Cerebellum (tissue), 4 donors: ENCODE measurements at places on chromosomes 12 and 14. TPM values are rescaled to one million over a fixed set of nuclear protein-coding genes. Genes with fewer than 3 reads are reported as not detected.

DNA sequence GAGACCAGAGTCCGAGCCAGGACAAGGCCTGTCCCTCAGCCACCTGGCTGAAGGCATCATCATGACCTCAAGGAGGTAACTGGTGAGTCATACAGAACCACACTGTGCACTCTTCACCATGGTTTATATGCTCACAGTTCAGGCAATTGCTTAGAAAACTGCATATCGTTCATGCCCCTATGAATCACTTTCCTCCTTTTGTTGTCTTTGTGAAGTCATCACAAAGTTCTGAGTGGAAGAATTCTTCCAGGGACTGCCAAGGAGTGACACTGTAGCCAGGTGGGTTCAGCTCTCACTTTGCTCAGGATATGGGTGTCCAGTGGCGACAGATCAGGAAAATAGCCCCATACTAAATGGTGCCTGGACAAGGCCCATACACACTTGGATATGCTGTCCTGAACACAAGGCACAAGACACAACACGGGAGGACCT, 92.5 kb downstream of the DPF3 start:
- DNase-seq: peak; percentile 69

- peak; percentile 60 for DNase-seq
Measured at GRCh38 chr12:124053851-124054250, 80.8 kb downstream of the ZNF664 start.

DNA sequence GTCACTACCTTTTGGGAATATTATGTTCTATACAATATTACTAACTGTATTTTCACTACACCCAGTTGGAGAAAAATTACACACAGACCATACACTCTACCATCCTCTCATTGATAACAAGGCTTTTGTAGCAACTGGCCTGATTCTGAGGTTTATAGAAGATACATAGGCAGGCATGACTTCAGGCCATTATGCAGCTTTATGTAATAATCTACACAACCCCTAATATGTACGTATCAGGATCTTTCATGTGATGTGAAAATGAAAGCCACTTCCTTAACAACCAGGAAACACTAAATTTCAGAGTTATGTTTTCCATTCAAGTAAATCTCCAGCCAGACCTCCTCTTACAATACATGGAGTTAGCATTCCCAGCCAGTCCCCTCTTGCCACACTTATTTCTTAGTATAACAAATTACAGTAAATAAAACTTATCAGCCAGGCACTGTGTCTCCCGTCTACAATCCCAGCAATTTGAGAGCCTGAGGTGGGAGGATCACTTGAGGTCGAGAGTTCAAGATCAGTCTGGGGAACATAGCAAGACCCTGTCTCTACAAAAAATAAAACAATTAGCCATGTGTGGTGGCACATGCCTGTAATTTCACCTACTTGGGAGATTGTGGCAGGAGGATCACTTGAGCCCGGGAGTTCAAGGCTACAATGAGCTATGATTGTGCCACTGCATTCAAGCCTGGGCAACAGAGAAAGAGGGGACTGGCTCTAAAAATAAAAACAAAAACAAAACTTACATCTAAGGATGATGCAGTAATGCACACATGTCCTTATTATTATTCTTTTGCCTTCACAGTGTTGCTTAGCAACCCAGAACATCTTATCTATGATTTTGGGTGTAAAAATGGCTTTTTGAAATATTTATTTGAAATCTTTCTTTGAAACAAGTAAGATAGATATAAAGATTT, 10.4 kb upstream of the OSBPL8 start:
- DNase-seq: no peak

- no peak for DNase-seq
Measured at GRCh38 chr14:102902523-102903247, 19.8 kb upstream of the AMN start.

DNA sequence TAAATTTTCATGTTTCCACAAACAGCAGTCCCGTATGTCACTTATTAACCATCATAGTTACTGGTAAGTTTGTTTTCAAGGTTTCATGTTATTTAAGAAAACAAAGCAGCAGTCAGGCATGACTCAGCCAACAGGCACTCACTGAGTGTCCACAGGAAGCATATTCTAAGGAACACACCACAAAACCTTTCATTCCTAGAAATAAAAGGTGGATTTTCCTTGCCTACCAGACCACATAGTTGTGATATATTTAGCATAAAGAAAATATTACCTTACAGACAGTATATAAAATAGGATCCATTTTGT, 143.3 kb upstream of the AVPR1A start:
- no peak for DNase-seq

DNA sequence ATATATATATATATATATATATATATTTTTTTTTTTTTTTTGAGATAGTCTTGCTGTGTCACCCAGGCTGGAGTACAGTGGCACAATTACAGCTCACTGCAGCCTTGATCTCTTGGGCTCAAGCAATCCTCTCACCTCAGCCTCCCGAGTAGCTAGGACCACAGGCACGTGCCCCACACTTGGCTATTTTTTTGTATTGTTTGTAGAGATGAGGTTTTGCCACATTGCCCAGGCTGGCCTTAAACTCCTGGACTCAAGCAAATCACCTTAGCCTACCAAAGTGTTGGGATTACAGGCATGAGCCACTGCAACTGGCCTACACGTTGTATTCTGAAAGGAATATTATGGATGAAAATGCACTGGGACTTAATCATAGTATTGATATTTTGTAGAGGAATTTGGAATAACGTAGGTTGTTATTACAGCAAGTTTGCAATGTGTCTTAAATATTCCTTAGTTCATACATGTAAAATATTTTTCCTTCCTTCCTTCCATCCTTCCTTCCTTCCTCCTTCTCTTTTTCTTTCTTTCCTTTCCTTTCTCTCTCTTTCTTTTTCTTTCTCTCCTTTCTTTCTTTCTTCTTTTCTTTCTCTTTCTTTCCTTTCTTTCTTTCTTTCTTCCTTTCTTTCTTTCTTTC, 862 bp downstream of the KLRB1 start:
- DNase-seq: no peak

- DNase-seq: no peak
Measured at GRCh38 chr12:46503637-46504175, 131.1 kb upstream of the SLC38A2 start.

DNA sequence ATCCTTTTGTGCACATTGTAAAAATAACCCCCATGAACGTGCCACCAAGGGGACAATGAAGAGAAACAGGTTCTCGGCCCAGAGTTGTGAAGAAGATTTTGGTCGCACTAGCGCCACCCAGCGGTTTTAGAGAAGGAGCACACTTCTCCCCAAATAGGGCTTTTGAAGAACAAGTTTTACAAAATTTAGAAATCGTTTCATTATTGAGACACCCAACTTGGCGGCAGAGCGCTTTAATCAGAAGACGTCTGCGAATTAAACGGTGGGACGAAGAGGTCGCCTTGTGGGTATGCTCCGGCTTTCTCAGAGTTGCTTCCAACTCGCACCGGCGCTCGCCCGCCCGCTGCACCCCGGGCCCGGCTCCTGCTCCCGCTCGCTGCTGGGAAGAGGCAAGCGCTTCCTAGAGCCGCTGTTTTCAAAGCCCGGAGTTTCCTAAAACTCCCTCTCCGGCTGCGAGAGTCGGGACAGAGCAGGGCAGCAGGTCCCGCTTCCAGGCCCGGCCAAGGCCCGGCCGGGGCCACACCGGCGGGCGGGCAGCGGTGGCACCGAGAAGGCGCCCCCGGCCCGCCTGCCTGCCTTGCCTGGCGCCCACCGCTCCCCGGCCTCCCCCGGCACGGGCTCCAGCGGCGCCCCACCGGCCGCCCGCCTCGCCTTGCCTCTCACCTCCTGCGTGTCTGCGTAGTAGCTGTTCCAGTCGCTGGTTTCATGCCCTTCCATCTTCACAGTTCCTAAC, 645 bp downstream of the FOXA1 start:
- DNase-seq: no peak

DNA sequence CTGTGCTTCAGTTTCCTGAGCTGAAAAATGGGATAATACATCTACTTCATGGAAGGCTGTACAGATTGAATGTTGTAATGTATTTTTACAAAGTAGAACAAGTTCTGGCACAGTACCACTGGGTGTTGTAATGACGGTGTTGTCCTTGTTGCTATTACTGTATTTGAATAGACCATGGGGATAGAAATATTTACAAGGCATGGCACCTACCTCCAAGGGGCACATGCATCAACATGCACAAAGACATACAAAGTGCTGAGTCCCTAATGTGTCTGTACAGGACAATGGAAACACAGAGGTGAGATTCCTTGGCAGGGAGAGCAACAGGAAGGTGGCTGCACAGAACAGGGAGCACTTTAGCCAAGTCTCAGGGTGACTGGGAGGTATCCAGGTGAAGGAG, 930.6 kb upstream of the TMEM132C start:
- DNase-seq: no peak

DNA sequence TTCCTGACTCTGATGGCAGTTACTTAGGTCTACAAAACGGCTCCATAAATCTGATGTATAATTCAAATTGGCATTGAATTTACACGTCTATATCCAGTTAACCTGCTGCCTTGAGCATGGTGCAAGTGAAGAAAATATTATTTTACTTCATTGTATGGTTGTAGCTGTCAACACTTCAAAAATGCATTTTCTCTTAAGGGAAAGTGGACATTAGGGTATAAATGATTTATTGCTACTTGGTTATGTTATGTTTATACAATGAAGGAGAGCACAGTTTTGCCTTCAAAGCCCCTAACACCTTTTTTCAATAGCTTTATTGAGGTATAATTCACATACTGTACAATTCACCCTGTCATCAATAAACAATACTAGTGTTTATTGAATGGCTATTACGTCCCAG, 2.0 kb upstream of the USP15 start:
- no peak for DNase-seq

DNA sequence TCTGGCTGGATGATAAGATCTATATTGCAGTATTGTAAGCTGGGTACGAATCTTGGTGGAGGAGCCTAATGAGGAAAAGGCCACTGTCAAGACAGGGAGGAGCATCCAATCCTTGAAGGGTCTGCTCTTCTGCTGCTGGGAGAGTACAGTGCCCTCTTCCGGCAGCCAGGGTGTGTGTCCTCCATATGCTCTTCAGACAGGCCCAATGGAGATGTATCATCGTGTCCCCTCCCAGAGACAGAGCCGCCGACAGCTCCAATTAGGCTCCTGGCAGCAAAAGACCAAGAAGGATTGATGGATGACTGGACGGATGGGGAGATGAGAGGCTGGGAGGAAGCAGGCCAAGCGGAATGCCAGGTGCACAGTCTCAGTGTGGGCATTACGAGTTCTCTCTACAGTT, 51.6 kb upstream of the PIWIL1 start:
- peak; percentile 27 for DNase-seq

- DNase-seq: no peak
Measured at GRCh38 chr12:31849090-31849687, 110.0 kb upstream of the RESF1 start.

DNA sequence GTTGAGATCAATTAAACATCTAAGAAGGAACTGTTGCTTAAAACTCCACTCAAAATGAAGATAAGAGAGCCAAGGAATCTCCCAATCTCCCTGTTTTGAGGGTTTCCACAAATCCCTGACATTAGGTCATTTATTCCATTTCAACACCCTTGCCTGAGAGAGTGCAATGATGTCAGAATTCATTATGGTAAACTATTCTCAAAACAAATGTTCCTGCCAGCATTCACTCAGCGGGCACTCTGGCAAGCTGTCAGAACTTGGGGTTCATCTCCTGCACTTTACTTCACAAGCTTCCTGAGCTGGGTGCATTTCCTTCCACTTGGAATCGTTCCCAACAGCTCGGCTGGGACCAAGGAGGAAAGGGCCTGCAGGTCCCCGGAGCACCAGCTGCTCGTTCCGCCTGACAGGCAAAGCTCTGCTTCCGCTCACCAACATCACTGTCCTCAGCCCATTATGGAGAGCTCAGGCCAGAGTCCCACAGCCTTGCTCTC, 117.8 kb downstream of the TTC7B start:
- DNase-seq: peak; percentile 88

DNA sequence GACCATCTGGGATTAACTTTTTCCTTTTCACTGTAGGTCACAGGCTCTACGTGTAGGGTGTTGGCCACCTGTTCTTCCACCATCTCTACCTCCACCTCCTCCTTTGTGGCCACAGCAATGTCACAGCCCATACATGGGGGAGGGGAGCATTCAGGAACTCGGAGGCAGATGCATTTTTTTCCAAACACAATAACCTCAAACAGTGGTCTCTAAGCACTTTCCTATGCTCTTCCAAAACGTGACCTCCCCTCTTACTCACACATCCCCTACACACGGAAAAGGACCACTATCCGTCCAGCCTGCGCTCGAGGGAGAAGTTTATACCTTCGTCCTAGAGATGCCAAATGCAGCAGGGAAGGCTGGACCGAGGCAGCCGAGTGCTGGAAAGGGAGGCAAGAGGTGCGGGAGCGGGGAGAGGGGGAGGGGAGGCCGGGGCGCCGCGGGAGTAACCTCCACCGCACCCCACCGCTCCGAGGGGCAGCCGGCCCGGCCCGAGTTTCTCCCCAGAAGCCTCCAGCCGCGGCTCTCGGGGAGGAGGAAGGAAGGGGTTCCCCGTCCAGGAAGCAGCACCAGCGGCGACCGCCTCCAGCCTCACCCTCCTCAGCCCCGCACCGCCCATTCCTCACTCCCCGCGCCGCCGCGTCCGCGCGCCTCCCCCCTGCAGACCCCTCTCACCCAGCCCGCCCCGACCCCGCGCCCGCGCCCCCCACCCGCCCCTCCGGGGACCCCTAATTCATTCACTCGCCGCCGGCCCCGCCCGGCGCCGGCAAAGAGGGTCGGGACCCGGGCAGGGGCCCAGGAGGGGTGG, 594 bp downstream of the KRAS start:
- peak; percentile 41 for DNase-seq

DNA sequence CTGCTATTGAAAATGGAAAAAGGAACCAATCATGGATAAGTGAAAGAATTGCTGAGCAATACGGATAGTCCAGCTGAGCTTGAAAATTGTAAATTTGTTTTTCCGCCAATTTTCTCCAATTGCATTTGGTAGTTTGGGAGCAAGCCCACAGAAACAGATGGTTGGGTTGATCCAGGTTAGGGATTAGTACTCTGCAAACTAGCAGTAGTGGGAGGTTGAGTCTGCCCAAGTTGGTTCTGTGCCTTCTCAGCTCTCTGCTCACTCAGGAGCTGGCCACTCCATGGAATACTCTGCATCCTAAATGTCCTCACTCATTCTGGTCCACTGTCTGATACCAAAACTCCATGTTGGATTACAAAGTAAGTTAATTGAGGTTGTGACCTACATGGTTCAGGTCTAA, 361.1 kb upstream of the ATP2B1 start:
- peak; percentile 80 for DNase-seq

DNA sequence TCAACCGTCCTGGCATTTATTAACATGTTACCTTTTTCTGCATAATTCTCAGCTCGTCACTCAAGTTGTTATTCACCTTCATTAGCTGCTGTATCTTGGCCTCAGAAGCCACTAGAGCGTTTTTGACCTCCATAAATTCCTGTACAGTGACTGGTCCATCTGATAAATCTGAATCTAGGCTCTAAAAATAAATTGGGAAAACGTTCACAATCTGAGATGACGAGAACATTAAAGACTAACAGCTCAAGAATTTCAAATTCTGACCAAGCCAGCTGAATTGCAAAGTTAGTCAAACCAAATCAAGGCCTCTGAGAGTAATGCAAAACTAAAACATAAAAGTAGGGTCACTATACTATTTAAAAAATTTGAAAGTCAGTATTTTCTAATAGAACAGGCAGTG, 45.0 kb downstream of the GIT2 start:
- DNase-seq: no peak

GRCh38 chr12:55797068-55797467, 20.5 kb downstream of the SARNP start:
- DNase-seq: peak; percentile 24

Gene CDC42BPB
- total RNA-seq: 102 TPM

Gene SUDS3
- total RNA-seq: 51.9 TPM

Gene SPTB
- total RNA-seq: 15.4 TPM

Gene CD27
- total RNA-seq: not detected

Gene KRT85
- total RNA-seq: not detected

Gene DDHD1
- 62.8 TPM for total RNA-seq

Gene SYNDIG1L
- 0.73 TPM for total RNA-seq

Gene FOXN4
- total RNA-seq: 0.45 TPM

Gene SYCP3
- total RNA-seq: 1.3 TPM
